ENCODE measurements at places on chromosomes 1 and 21.

DNA sequence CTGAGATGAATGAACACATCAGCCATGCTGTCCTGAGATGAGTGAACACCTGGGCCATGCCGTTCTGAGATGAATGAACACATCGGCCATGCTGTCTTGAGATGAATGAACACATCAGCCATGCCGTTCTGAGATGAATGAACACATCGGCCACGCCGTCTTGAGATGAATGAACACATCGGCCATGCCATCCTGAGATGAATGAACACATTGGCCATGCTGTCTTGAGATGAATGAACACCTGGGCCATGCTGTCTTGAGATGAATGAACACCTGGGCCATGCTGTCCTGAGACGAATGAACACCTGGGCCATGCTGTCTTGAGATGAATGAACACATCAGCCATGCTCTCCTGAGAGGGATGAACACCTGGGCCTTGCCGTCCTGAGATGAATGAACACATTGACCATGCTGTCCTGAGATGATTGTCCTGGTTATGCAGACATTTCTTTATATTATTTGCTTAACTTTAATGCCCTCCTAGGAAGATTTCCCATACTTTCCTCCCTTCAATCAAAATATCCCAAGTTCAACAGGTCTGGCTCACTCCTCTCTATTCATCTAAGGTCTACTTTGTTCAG lies 48.6 kb upstream of the COL6A1 start:
- DNase-seq = no peak

DNA sequence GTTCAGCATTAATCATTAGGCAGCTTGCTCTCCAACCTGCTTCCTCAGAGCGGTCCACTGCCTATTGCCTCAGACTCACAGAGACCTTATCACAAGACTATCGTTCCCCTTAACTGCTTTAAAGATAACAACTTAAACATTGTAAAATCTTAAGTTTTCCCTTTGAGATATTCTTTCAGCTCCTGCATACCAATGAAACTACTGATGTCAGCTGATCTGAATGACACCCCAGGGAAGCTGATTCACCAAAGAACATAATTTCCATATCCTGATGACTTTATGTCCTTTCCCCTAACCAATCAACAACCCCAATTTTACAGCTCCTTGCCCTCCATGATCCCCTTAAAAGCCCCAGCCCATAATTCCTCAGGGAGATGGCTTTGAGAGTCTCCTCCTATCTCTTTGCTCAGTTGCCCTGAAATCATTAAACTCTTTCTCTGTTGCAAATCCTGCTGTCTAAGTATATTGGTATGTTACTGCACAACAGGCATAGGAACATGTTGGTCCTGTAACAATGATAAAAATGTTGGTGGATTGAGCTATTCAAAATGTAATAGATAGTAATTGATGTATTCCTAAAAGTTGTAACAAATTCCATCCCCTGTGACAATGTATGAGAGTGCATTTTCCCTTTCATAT lies 621.4 kb upstream of the RGS18 start:
- DNase-seq = no peak

DNA sequence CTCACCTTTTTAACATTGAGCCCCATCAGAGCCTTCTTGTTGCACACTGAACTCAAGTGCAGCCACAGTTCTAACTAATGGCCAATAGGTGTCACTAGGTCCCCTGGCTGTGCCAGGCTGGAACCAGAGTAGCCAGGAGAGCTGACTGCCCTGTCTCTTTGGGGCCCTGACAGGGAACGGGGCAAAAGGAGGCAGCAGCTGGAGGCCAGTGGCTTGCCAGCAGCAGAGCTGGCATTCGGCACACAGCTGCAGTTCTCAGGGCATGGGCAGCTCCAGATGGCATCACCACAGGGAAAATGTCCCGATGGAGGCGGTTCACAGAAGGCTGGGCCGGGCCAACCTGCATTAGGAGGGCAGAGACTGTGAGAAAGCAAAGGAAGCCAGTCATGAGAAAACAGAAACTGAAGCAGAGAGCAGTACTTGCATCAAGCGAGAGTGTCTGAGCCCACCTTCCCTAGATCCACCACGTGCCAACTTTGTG lies 188.6 kb downstream of the FCRL5 start:
- DNase-seq = no peak

DNA sequence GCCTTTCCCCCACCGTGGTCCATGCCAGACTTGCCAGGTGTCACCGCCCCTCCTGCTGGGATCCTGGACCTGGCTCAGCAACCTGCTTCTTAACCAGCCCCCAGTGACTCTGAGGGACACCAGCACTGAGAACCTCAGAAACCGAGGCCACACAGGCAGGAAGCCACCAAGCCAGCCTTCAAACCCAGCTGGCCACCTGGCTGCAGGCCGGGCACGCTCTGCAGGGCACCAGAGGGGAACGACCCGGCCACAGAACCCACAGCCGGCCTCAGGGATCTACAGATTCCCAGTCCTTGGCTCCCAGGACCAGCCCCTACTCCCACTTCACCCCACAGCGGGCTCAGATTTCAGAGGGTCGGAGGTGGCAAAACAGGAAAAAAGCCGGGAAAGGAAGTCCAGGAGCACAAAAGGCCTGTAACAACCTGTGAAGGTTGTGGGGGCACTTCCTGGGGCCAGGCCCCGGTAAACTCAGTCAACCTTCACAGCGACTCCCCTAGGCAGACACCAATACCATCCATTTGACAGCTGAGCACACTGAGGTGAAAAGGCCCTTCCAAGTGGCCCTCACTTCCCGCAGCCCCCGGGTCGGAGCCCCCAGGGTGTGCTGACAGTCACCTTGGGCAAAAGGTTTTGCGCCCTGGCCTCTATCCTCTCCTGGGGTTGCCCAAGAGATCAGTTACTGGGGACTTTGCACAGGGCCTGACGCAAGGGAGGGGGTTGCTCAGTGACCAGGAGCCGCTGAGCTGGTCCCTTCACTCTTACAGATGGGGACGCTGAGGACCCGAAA lies 14.1 kb downstream of the RUNX3 start:
- no peak for DNase-seq

GRCh38 chr1:100535264-100535663 lies 2.7 kb upstream of the GPR88 start:
- DNase-seq = no peak

DNA sequence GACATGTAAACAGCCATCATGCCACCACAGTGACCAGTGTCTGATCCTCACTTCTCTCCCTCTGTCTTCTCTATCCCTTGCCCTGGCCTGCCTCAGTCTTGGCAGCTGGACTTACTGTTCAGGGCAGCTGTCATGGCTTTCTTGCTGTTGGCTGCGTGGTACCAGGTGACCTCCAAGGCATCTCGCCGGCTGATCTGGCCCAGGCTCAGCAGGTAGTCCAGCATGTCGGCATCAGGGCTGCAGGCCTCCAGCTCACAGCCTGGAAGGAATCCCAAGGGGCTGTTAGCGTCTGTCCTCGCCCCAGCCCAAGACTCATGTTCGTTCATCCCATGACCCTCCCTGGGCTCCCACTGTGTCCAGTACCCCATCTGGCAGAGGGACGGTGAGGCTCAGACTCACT lies 3.6 kb downstream of the FAM151A start:
- DNase-seq = no peak

DNA sequence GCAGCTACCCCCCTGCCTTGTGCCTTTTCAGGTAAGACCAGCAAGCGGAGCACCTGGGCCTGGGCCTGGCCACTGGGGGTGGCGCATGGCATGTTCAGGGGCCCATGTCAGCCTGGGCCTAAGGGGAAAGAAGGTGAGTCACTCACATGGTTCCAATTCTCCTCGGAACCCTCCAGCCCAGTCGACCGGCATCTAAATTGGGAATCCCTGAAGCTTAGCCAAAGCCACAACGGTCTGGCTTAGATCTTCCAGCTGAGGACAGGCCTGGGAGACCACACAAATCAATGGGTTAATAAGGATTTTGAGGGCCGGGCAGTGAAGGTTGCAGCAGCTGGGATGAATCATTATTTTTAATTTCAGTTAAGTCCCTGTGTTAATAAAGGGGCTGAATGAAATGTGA lies 145.1 kb upstream of the SMYD2 start:
- no peak for DNase-seq

DNA sequence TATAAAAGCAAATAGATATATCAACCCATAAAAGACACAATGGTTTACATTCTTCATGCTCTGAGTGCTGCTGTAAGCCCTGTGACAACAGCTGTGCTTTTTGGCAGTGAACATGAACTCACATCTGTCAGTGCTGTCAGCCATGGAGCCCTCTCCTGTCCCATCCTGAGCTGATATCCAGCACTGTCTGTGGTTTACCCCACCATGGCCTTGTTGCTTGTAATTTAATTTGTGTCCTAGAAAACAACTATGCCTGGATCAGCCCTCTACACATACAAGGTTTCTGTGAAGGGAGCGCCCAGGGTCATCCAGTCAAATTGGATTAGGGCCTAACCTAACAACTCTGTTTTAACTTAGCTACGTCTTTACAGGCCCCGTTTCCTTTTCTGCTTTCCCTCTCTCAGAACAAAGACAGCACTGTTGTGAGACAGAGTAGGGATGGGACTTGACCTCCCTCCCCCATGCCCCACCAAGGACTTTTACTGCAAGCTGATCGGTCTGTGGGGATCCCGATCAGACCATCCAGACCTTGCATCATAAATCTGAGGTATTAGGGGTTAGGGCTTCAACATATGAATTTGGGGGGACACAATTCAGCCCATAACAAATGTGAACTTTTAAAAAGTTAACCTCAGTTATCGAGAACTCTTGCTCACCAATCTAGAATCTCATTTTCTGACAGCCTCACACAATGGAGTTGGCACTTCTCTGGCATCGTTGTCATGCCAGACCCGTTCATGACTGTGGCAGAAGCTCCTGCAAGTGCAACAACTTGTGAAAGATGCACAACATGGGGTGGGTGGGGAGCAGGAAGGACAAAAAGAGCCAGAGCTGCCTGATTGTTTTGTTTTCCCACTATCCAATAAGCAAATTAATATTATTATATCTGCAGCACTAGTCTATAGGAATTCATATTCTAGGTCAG lies 16.4 kb upstream of the SLC44A3 start:
- DNase-seq = no peak

DNA sequence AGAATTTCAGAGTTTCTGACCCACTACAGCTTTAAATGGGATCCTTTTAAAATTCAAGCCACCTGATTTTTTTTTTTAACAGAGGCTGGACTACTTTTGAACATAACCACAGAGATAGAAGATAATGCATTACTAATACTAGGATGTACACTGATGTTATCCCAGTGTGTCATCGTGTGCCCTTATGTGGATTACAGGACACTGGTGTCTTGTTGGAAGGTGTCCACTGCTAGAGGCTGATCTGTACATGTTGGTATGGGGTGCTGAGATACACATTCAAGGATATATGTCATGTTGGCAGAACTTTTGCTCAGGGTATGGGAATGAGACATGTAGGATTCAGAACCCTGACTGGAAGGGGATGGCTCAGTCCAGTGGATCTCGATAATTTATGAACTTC lies 56.3 kb downstream of the INAVA start:
- no peak for DNase-seq

- no peak for DNase-seq
Observed at GRCh38 chr1:7692005-7692404, 79.1 kb upstream of the VAMP3 start.

GRCh38 chr1:3415260-3416090 lies 39.0 kb upstream of the ARHGEF16 start:
- DNase-seq = no peak

DNA sequence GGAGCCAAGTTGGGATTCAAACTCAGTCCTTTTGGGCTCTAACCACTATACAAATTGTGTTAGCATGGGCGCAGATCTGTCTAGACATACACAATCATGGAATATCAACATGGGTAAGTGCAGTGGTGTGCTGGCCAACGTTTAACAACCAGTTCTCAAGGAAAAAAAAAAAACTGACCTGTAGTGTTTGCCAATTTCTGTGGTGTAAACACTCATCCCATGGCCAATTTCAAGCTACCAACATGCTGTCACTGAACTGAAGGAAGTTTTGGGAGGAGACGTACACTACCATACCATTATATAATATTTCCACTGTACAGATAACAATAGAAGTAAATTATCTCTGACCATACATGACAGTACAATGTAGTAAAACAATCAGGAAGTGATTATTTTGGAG lies 3.2 kb downstream of the TCEA3 start:
- DNase-seq = no peak

DNA sequence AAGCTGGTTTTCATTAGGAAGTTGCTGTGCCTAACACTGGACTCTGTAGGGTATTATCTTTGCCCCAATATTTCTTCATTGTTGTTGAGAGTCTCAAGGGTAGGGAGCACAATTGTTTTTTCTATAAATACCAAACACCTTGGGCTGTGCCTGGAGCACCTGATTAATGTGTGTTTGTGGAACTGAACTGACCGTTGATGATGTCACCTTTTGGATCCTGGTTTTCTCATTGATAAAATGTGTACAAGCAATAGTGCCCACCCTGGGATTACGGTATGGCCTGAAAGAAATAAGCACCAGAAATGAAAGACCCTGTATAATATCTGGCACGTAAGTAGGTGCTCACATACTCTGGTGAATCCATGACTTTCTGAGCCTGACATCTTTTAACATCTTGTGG lies 39.3 kb downstream of the KCNA2 start:
- no peak for DNase-seq

All from activated CD4-positive, alpha-beta T cell treated with anti-CD3 and anti-CD28 coated beads for 24 hours (primary cell).